ENCODE measurements at places on chromosomes 3 and 15. TPM values are rescaled to one million over a fixed set of nuclear protein-coding genes. Genes with fewer than 3 reads are reported as not detected.

The UPK1B gene
- total RNA-seq, result not detected

DNA sequence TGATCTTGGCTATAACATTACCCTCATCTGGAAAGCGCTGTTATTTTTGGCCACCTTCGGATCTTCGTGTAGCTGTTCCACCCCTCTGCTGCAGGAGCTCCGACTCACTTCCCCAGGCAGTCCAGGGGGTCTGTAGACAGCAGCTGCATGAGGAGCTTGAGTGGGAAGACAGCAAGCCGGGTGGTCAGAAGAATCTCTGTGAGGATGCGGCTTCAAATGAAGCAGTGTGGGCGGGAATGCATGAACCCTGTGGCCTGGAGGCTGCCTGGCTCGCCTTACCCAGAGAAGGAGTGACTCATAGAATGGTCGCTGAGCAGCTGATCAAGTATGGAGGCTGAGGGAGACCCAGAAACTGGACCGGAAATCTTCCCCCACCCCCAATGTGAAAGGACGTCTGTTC, 45.2 kb upstream of the NR2F2 start:
- no peaks in the 10 kb centered on the region for H3K4me1 ChIP-seq
- H3K27ac ChIP-seq, result no peak overlapping the region
- H3K27me3 ChIP-seq, result no peaks in the 10 kb centered on the region

- peak; percentile 71 for DNase-seq
- peak overlapping the region; percentile 51 for H3K27ac ChIP-seq
- H3K4me1 ChIP-seq, result no peaks in the 10 kb centered on the region
- H3K27me3 ChIP-seq, result no peaks in the 10 kb centered on the region
Observed at GRCh38 chr3:196969660-196970546, 1.3 kb upstream of the PIGZ start.

DNA sequence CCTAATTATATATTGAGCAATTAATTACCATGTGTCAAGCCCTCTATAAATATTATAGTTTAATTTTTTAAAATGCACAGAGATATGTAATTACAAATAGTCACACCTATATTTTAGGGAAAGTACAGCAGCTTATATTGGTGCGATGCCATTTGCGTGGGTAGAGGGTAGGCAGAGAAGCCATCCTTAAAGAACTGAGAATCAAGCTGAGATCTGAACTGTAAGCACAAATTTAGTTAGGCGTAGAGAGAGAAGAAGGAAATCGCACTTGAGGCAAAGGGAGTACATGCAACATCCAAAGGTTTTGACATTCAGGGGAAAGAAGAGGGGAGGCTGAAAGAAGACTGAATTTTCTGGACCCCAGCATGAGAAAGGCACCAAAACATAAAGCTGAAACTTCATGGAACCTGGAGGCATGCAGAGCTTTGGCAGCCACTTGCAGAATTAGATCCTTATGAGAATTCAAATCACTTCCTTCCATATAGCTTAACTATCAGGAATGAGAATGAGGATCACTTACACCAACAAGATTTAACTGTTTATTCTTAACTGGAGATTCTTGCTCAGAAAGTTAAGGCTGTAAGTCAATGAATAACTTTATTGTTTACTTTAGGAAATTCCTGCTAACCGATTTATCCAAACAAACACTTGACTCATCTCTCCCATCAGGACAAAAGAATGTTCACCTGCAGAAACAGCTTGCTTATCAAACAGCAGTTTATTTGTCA, 114.3 kb downstream of the TGFBR2 start:
- no peaks in the 10 kb centered on the region for H3K27me3 ChIP-seq
- no peaks in the 10 kb centered on the region for H3K36me3 ChIP-seq
- H3K27ac ChIP-seq, result no peak overlapping the region
- H3K4me1 ChIP-seq, result no peaks in the 10 kb centered on the region

The PPP1R14D gene
- not detected for total RNA-seq

The FETUB gene
- not detected for total RNA-seq

Data from CD8-positive, alpha-beta memory T cell (primary cell).